ENCODE measurements at places on chromosomes 4 and X. TPM values are rescaled to one million over a fixed set of nuclear protein-coding genes. Genes with fewer than 3 reads are reported as not detected.
A peak's percentile ranks its signal among the peaks of the same experiment; 100 is the strongest.

Gene DOCK11
- total RNA-seq = 30.8 TPM

Gene VCX2
- not detected for total RNA-seq

GRCh38 chrX:26219351-26219750 is 3.4 kb downstream of the MAGEB5 start:
- no peak for DNase-seq

- DNase-seq = no peak
These were observed 68.6 kb downstream of the PRSS12 start for GRCh38 chr4:118284169-118284568.

GRCh38 chr4:113977526-113977855 is 2.0 kb downstream of the ARSJ start:
- no peak for DNase-seq

DNA sequence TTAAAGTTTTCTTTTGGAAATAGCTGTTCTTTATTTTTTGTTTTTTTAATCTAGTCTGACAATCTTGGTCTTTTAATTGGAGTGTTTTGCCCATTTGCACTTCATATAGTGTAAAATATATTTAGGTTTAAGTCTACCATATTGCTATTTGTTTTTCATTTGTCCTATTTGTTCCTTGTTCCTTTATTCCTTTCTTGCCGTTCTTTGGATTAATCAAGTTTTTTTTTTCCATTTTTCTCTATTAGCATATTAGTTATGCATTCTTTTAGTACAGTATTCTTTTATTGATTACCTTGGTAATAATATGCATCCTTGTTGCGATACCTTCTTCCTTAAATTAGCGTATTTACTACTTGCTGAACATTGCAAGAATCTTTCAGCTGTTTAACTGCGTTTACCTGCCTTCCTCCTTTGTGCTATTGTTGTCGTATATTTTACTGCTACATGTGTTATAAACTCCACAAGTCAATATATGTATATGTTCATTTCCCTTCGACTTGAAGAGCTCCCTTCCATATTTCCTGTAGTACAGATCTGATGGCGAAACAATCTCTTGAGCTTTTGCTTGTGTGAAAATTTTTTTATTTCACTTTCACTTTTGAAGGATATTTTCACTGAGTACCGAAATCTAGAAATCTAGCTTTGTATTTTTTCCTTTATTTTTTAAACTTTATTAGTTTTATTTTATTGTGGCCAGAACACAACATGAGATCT is 23.9 kb upstream of the RNF212 start:
- DNase-seq = no peak

DNA sequence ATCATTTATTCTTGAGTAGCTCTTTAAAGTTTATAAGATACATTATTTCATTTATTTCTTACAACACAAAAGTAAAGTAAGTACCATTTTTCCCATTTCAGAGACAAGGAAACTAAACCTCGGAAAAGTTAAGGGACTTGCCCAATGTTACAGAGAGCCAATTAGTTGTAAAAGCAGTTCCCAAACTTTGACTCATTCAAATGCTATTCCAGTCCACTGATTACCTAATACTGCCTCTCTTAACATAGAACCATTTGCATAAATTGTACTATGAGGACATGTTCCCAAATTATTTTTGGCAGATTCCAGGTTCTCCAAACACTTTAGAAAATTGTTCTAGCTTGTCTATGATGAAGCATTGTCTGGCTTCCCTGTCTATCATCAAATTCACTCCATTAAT is 45.6 kb upstream of the GRIA3 start:
- peak; percentile 75 for DNase-seq

GRCh38 chr4:21775703-21776102 is 172.9 kb downstream of the KCNIP4 start:
- no peak for DNase-seq

DNA sequence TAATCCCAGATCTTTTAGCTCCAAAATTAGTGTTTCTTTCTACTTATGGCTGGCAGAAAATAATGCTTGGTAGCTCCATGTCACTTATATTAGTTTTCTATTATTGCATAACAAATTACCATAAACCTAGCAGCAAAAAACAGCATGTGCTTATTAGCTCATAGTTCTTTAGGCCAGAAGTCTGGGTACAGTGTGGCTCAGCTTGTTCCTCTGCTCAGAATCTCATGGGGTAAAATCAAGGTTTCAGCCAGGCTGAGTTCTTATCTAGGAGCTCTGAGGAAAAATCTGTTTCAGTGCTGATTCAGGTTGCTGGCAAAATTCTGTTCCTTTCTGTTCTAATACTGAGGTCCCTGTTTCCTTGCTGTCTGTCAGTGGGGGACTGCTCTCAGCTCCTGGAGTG is 101.1 kb downstream of the CT47B1 start:
- DNase-seq = no peak

GRCh38 chrX:136025091-136025490 is 39.9 kb downstream of the SLC9A6 start:
- DNase-seq = no peak

- DNase-seq = peak; percentile 56
These were observed 19.0 kb downstream of the GAB1 start for GRCh38 chr4:143355540-143356217.

Measured in fibroblast of lung (primary cell).